ENCODE measurements at places on chromosomes 7 and 10.

- DNase-seq, result no peak
Measured at GRCh38 chr10:9311702-9312499, 1257.4 kb downstream of the GATA3 start.

DNA sequence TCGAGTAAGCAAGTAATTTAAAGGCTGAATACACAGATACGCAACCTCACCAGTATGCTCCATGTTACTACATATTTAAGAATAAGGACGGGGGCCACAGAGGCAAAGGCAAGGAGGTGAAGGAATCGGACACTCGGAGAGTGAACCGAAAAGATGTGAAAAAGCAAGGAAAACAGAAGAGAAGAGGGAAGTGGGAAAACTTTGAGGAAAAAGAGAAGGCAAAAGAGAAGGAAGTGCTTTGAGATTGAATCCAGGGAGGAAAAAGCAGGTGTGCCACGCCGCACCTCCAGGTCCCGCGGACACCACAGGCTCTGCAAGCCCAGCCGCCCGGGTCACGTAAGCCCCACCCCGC lies 367 bp upstream of the AVL9 start:
- DNase-seq, result no peak

DNA sequence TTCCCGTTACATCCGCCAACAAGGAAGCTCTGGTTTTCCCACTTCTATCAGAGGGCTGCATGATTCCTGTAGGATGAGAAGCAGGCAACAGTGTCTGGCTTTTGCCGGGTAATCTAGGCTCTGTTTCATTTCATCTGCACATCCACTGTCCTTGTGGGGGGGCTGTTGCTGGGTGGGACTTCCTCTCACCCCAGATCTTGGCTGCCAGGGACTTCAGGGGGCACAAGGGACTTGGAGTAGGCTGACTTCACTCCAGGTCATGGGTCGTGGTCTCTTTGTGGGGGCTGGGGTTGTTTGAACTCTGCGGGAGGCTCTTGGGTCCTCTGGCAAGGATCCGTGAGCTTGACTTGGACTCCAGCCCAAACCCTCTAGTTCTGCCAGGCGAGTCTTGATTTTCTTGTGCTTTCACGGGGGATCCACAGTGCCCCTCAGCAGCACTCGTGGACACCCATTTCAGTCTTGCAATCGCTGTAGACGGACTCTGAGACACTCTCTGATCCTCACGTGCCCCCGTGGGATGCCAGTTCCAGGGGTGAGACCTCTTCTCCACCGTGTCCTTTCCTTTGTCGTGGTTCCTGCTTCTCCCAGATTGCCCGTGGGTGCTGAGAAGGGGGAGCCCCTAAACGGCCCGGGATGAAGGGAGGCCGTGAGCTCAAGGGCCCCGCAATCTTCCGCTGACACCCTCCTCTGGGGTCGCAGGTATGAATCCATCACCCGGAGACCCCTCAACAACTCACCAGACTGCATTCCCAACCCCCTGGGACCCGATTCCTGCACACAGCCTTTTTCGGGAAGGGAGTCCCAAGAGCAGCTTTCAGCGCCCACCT lies 21.4 kb upstream of the ZNF273 start:
- no peak for DNase-seq

GRCh38 chr7:127486654-127487053 lies 94.1 kb upstream of the ZNF800 start:
- DNase-seq, result no peak

DNA sequence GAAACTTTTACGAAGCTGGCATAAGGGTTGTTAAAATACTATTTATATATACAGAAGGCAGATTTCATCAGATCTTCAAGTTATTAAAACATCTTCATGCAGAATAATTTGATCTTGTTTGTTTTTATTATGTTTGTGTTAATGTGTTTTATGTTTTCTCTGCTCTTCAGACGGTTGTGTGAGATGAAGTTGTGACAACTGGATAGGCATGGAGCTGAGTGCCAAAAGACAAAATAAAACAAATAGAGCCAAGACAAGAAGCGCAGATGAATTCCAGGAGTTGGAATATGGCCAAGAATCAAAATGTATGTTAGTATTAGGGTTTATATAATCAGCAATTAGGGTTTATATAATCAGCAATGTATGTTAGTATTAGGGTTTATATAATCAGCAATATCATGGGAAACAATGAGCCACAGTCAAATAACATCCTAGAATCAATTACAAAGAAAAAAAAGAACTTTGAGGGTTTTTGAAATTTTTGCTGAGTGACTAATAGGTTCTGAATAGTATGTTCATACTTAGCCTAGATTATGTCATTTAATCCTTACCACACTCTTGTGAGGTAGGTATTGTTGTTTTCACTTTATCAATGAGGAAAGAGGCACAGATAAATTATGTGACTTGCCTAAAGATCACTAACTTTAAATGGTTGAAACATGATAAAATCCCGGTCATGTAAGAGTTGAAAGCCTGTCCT lies 488.0 kb upstream of the STEAP1 start:
- no peak for DNase-seq

DNA sequence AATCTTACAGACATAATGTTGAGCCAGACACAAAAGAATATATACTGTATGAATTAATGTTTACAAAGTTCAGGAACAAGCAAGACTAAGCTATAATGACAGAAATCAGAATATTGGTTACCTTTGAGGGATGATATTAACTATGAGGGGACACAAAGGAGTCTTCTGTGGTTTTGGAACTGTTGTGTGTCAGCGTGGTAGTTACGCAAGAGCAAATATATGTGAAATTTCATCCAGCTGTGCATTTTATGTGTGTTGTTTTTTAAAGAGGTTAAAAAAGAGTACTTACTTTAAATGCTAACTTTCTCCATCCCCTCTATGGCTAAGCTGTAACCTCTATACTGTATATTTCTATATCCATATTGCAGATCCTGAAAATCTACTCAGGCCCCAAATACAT lies 14.9 kb downstream of the SLC25A28 start:
- no peak for DNase-seq

GRCh38 chr10:123890226-123890625 lies 1.4 kb downstream of the CPXM2 start:
- no peak for DNase-seq

DNA sequence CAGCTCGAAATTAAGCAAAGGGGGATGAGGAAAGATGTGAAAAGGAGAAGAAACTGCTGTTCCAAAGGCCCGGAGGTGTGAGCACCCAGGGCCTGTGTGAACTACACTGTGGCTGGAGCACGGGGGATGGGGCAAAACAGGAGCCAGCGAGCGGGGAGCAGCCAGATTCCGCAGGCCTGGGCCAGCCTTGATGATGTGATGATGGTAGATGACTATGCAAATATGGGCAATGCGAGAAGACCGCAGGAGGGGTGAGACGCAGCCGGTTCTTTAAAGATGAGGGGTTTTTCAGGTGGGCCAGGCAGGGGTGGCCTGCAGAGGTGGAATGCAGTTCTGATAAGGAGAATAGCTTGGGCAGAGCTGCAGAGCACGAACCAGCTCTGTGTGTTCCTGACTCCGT lies 61.5 kb downstream of the LANCL2 start:
- no peak for DNase-seq

DNA sequence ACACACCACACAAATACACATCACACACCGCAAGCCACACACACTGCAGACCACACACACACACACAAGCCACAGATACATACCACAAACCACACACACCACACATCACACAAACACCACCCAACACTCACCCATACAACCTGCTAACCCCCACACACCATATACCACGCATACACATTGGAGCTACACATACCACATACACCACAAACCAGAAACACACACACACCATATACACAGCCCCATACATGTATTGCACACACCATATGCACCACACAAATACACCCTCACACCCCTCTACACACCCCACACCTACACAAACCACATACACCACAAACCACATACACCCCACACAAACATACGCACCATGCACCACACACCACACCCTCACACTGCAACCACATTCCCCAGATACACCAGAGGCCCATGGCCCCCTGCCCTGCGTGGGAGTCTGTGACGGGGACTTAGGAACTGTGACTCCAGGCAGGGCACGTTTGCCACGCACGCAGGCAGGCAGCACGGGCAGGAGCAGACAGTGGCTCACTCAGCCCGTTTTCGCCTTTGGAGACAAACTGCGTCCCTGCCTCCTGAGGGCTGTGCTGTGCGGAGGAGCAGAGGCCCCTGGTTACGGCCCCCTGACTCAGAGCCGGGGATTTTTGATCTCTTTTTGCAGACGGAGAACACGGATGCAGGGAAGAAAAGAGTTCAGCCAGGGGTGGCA lies 52.6 kb downstream of the TMEM209 start:
- DNase-seq, result no peak

GRCh38 chr10:101494650-101495049 lies 93.4 kb downstream of the POLL start:
- no peak for DNase-seq

DNA sequence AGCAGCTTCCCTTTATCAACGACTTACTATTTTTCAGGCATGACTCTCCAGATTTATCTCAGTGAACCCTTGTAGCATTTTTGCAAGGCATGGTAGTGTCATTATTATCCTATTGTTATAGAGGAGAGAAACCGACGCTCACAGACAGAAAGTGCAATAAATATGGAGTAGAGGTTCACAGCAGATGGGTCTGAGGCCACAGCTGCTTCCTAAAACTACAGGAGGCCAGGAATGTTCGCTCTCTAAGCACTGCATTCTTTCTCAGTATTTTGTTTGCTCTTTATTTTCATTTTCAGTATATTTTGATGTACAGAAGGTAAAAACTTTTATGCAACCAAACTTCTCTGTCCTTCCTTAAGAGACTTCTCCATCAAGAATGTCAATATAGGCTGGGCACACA lies 4.5 kb upstream of the AEBP1 start:
- DNase-seq, result no peak

- no peak for DNase-seq
Measured at GRCh38 chr10:48814933-48815332, 124.7 kb downstream of the LRRC18 start.

GRCh38 chr7:66261941-66262340 lies 56.8 kb downstream of the TPST1 start:
- no peak for DNase-seq

DNA sequence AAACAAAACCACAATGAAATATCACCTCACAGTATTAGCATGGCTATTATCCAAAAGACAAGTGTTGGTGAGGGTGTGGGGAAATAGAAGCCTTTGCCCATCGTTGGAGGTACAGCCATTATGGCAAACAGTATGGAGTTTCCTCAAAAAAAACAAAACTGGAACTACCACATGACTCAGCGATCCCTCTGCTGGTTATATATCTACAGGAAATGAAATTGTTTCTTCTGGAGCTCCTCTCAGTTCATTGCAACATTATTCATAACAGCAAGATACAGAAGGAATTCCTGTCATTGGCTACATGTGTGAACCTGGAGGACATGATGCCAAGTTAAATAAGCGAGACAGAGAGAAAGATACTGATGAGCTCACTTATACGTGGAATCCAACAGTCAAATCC lies 2.4 kb upstream of the UBE3C start:
- DNase-seq, result no peak

DNA sequence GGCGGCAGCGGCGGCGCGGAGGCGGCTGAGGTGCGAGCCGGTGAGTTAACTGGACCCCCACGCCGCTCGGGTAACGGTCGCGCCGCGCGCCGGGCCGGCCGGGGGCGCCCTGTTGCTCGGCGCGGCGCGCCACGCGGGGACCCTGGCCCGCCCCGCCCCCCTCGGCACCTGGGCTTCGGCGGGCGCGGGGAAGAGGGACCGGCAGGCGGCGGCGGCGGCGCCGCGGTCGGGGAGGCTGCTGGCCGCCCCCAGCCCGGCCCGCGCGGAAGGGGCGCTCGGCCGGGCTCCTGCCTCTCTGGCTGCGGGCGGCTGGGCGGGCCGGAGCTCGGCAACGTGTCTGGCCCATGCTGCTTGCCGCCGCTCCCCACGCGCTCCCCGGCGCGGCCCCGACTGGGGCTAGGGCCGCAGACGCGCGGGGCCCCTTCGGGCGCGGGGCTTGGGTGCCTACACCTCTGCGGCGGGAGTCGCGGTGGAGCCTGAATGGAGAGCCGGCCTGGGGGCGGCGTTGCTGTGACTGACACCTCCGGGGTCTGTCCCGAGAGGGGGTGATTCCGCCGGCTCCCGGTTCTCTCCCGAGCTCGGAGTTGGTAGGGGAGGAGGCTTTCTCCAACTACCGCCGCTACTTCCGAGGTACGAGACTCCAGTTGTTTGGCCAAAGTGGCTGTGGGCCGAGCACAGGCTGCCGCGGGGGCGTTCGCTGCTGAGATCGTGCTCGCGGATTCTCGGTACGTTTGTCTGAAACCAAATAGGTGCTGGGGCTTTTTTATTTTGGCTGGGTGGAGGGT lies 494 bp downstream of the PALS2 start:
- peak; percentile 55 for DNase-seq

GRCh38 chr10:17588420-17588819 lies 28.8 kb downstream of the HACD1 start:
- no peak for DNase-seq

DNA sequence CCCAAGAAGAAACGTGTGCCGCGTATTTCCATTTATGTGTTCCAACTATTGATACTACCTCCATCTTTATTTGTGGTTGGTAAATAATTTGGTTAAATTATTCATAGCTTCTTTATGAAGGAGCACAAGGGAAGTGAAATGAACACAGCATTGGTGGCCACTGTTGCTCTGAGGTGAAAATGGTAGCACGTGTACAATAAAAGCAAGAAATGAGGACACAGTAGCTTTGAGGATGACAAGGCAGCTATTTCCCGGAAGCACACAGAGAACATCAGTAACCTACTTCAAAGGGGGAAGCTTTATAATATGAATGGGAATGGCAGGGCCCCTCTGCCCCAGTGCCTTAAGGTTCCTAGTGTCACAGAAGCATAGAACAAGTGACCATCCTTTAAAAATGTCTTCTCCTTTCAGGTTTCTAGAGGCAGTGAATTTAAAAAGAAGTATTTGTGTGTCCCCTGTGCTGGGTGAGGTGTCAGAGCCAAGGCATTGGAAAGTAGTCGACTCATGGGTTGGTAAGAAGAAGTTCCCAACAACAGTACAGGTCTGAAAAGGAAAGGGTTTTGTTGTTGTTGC lies 78.8 kb downstream of the SGMS1 start:
- DNase-seq, result no peak

DNA sequence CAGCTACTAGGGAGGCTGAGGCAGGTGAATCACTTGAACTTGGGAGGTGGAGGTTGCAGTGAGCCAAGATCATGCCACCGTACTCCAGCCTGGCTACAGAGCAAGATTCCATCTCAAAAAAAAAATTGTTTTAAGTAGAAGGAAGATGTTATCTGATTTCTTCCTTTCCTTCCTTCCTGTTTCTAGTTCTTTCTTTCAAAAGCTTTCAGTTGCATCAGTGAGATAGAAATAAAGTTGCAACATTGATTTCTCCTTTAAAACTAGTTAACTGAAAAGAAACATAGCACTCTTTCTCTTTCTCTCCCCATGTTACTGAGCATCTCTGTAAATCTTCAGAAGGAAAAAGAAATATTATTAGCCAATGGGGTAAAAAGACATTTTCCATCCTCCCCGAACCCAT lies 37.5 kb downstream of the CNNM1 start:
- DNase-seq, result no peak

- no peak for DNase-seq
Measured at GRCh38 chr7:85554236-85555178, 367.7 kb upstream of the SEMA3D start.

GRCh38 chr10:125961743-125962142 lies 65.4 kb downstream of the FANK1 start:
- DNase-seq, result no peak
